Hair follicular keratinocyte (primary cell): ENCODE measurements at places on chromosomes 16 and 17. TPM values are rescaled to one million over a fixed set of nuclear protein-coding genes. Genes with fewer than 3 reads are reported as not detected.

CCL4L2 gene
- not detected in 2 replicates for total RNA-seq

DBF4B gene
- total RNA-seq: 5.0 and 9.3 TPM in 2 replicates

EFCAB5 gene
- total RNA-seq: not detected in 2 replicates

GLIS2 gene
- total RNA-seq: 1.0 and 2.1 TPM in 2 replicates

CDH11 gene
- 23.9 and 66.0 TPM in 2 replicates for total RNA-seq

CENPT gene
- total RNA-seq: 18.8 and 19.5 TPM in 2 replicates

TCAP gene
- 0.08 TPM in 1 of 2 replicates, not detected in the other for total RNA-seq

CPNE7 gene
- total RNA-seq: 0.70 and 4.8 TPM in 2 replicates

NGFR gene
- 24.0 and 64.8 TPM in 2 replicates for total RNA-seq

HYDIN gene
- total RNA-seq: 0.08 and 0.19 TPM in 2 replicates

ZNF785 gene
- 1.7 and 2.3 TPM in 2 replicates for total RNA-seq

MBTPS1 gene
- total RNA-seq: 56.5 and 72.5 TPM in 2 replicates

SUMO2 gene
- 98.9 and 112 TPM in 2 replicates for total RNA-seq

C16orf92 gene
- not detected in 2 replicates for total RNA-seq

MT1A gene
- total RNA-seq: 3.5 and 5.2 TPM in 2 replicates

FBXW10B gene
- 0.08 and 0.53 TPM in 2 replicates for total RNA-seq

CA4 gene
- not detected in 2 replicates for total RNA-seq

GUCY2D gene
- total RNA-seq: 0.04 and 0.16 TPM in 2 replicates

ITGAL gene
- total RNA-seq: not detected in 2 replicates

PRR15L gene
- not detected in 2 replicates for total RNA-seq

CDH13 gene
- total RNA-seq: 45.0 and 139 TPM in 2 replicates

SLC13A2 gene
- total RNA-seq: not detected in 2 replicates

KRTAP4-2 gene
- not detected in 2 replicates for total RNA-seq

NT5C3B gene
- total RNA-seq: 35.8 and 49.7 TPM in 2 replicates

TNP2 gene
- total RNA-seq: not detected in 2 replicates

PERCC1 gene
- 0.16 TPM in 1 of 2 replicates, not detected in the other for total RNA-seq
